Stimulated activated CD4-positive, alpha-beta T cell treated with anti-CD3 and anti-CD28 coated beads, Interleukin-2, amount 100 ng/mL, for 24 hours (primary cell): ENCODE measurements at places on chromosomes 4 and X.

GRCh38 chr4:26372525-26373172, 51.8 kb downstream of the RBPJ start:
- DNase-seq, result peak; percentile 31

DNA sequence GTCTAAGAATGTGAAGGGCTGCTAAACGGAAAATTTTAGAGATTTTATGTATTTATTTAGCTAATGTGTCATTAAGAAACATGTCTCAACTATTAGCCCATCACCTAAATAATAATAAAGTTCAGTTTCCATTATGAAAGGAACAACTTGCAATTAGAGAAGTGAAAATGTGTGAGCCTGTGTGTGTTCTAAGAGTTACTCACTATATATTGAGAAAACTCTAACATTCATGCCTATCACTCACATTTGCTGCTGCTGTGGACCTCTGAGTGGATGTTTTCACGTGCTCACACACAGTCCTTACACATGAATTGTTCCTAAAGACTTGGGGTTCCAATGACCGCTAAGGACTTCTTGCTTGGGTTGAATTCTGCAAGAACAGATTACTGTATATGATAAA, 364.0 kb downstream of the TMA16 start:
- no peak for DNase-seq

GRCh38 chr4:142473218-142473959, 372.7 kb downstream of the INPP4B start:
- DNase-seq, result no peak

DNA sequence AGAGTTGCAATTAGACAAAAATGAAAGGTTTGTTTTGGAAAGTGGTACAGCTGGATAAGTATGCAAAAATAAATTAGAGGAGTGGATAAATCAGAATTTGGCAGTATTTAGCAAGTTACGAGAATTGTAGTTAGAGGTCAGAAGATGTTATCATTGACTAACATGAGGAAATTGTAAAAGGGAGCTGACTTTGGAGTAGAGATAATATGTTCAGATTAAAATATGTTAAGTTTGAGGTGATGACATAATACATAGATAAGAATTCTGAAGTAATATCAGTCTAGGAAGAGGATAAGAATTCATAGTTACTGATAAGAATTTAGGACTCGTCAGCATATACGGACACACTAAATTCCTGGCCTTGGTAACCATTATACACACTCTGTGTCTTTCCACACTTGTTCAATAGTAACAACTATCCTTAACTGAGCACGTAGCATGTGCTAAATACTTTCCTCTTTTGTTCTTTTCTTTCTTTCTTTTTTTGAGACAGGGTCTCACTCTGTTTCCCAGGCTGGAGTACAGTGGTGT, 4.1 kb upstream of the EPGN start:
- DNase-seq, result no peak

- peak; percentile 53 for DNase-seq
Observed at GRCh38 chrX:39491548-39492297, 606.0 kb downstream of the BCOR start.

- no peak for DNase-seq
Observed at GRCh38 chr4:93776386-93777080, 52.0 kb upstream of the ATOH1 start.

DNA sequence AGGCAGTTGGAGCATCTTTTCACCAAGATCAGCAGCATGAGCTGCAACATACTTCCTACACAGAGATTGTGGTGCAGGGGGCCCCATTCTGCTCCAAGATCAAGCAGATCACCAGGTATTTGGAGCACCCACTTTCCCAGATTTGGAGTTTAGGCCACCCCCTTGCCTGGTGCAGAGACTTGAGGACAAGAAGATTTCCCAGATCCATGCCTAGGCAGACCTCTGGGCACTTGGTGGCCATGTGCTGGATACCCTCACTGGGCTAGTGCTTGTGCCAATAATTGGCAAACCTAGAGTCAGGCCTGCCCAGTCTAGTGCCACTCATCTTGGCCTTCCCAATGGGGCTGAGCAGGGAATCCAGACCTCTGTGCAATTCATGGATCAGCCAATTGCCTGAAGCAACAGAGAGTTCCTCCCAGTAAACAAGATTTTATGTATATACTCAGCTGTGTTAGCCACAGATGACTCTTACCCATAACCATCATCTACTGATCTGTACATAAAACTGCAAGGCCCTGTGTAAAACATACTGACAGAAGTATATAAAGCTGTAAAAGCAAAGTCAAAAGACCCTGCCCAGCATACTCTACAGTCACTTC, 228.4 kb upstream of the EMCN start:
- DNase-seq, result no peak
